ENCODE measurements at places on chromosomes 7 and 10.

GRCh38 chr10:90741926-90742565, 115.8 kb downstream of the HTR7 start:
- DNase-seq: no peak

DNA sequence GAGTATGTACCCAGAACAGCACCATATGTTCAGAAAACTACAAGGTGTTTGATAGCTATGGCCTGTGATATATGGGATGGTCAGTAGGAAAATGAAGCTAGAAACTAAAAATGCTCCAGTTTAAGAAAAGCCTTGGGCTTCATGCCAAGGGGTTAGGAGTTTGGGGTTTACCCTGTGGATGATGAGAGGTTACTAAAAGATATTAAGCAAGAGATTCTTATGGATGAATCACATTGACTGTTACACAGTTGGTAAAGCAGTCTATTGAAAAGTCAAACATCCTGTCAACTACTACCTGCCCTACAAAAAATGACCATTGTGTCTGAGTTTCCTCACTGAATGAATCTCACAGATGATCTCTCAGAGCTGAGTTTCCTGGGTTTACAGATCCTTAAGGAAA, 166.2 kb upstream of the INHBA start:
- no peak for DNase-seq

DNA sequence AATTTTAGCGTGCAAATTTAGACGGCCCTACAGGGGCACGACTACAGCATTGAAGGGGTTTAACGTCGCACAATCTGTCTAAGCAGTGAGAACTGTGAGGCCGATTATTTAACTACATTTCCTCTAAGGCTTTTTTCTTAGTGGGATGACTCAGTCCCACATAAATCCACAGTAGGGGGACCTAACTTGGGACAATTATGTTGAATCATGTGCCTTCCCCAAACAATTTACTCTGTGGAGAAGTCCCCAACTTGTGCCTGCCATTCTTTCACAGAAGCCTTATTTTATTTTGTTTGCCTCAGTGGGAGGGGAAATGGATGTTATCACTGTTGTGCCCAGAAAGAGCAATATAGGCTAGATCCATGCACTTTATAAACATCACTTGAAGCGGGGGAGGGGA, 80.3 kb upstream of the CDCA7L start:
- no peak for DNase-seq

- DNase-seq: no peak
Measured at GRCh38 chr10:33263453-33263852, 71.0 kb downstream of the NRP1 start.

DNA sequence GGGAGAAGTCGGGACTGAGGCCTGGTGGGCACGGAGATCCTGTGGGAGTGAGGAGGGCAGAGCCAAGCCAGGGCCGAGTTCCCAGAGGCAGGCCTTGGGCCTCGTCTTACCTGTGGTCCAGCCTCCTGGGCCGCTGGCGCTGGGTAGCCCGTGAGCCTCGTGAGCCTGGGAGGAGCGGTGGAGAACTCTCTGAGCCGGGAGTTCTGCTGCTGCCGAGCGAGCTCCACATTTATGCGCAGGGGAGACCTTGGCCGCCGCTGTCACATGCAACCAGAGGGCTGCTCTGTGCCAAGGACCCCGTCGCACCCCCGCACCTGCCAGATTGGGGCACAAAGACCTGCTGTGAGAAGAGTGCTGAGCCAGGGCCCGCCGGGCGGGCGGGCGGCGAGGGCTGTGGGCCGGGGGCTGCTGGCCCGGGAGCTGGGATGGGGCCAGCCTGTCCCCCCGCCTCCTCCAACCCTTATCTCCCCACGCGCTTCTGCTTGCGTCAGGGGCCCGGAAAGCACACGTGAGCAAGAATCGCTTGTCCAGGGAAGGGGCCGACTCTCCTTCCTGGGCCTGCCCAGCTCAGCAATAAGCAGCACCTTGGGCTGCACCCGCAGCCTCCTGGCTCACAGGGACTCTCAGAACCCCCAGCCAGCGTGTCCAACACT, 10.2 kb downstream of the VENTX start:
- DNase-seq: no peak

DNA sequence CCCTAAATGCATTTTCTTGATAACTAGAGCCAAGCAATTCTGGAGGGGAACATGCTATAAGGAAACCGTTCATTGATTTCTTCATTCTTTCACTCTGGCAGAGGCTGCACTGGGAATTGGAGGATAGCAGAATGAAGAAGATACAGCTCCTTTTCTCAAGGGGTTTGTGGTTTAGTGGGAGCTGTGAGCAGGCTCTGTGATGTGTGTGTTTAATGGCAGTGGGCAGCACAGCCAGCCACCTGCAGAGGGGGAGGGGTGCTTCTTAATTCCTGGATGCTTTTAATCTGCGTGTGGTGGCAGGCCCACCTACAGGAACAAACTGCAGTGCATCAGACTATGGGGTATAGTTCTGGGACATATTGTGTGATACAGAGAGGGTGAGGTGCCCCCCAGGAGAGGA, 31.9 kb downstream of the RPS24 start:
- no peak for DNase-seq

GRCh38 chr7:139874302-139874629, 45.2 kb downstream of the TBXAS1 start:
- no peak for DNase-seq

- no peak for DNase-seq
Measured at GRCh38 chr10:33334805-33335550, 511 bp upstream of the NRP1 start.

DNA sequence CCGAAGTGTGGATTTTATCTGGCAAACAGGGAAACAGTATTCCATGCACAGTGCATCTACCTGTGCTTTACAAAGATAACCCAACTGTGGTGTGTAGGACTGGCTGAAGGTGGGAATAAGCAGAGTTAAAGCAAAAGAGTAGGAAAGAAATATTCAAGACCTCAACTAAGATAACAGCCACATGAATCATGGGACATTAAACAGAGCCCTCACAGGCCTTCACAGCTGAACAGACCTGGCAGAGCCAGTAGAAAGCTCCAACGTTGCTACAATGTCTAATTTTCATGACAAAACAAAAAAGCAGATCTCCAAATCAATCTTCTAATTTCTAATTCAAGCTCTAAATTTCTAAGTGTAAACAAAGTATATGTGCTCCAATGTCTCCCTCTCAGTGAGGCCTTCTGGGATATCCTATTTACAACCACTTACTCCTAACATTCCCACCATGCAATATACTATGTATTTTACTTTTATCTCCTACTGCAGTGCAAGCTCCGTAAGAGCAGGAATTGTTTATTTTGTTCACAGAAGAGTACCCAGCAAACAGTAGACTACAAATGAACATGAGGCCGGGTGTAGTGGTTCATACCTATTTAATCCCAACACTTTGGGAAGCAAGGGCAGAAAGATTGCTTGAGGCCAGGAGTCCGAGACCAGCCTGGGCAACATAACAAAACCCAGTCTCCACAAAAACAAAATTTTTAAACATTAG, 63.5 kb downstream of the UBE2H start:
- no peak for DNase-seq

GRCh38 chr10:48604991-48605508, at the start of gene ARHGAP22:
TSS of gene ARHGAP22 (minus strand) at chr10:48605073. CDS start at chr10:48604796, 277 bp downstream.
- DNase-seq: no peak

- no peak for DNase-seq
Measured at GRCh38 chr7:95395755-95396135, 430 bp downstream of the PON3 start.

GRCh38 chr10:29415876-29416275, 127.0 kb downstream of the LYZL1 start:
- DNase-seq: no peak

DNA sequence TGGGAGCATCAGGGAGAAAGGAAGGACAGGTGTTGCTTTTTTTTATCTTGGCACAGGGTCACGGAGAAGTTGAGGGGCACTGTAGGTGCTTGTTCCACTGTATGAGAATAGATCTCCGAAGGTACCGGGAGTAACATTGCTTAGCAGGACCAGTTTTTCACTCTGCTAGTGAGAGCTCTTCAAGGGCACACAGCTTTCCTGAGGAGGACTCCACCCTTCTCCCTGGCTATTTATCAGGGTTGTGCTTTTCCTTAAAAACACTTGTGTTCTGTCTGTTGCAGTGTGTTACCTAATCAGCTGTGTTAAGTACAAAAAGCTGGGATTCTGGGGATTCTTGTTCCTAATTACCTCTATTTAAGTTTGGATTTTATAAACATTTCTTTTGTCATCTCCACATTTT, 160.5 kb downstream of the SND1 start:
- DNase-seq: no peak

- DNase-seq: no peak
Measured at GRCh38 chr7:33841031-33841430, 64.3 kb upstream of the BMPER start.

- DNase-seq: no peak
Measured at GRCh38 chr7:150345012-150345411, 3.6 kb upstream of the RARRES2 start.

- no peak for DNase-seq
Measured at GRCh38 chr7:2016761-2017480, 215.8 kb downstream of the MAD1L1 start.

DNA sequence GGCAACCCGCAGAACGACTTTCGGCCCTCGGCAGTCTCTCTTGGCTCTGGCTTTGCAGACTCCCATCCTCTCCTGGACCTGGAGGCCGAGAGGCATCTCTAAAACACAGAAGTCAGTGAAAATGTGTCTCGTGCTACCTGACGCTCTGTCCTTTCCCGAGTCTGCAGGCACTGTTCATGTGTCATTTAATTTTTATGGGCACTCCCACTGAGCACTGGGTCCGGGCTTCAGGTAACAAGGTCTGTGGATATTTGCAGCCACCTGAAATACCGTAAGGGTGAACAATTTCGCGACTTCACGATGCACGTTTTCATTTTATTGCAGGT, 96.8 kb downstream of the GLRX3 start:
- DNase-seq: no peak

GRCh38 chr10:3222626-3223025, 50.0 kb upstream of the PITRM1 start:
- DNase-seq: no peak

- DNase-seq: no peak
Measured at GRCh38 chr10:94677691-94678090, 5.8 kb upstream of the CYP2C18 start.

DNA sequence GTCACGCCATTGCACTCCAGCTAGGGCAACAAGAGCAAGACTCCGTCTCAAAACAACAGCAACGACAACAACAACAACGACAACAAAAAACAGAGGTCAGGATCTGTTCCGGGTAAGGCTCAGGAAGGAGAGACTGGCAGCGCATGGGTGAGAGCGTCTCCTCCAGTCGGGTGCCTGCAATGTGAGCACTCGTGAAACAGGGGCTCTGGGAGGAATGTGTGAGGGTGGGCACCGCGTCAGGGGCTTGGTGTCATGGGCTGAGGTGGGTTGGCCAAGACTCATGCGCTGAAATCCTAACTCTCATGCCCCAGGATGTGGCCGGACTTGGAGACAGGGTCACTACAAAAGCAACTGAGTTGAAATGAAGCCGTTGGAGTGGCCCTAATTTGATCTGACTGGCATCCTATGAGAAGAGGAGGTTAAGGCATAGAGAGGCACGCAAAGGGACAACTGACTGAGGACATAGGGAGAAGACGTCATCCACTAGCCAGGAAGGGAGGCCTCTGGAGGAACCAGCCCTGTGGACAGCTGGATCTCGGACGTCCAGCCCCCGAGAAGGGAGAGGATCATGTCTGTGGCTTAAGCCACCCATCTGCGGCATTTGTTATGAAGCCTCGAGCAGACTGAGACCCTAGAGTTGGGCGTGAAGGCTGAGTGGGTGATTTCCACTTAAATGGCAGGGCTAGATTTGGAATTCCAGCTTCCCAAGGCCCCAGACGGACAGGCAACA, 241.5 kb upstream of the PITRM1 start:
- DNase-seq: no peak

DNA sequence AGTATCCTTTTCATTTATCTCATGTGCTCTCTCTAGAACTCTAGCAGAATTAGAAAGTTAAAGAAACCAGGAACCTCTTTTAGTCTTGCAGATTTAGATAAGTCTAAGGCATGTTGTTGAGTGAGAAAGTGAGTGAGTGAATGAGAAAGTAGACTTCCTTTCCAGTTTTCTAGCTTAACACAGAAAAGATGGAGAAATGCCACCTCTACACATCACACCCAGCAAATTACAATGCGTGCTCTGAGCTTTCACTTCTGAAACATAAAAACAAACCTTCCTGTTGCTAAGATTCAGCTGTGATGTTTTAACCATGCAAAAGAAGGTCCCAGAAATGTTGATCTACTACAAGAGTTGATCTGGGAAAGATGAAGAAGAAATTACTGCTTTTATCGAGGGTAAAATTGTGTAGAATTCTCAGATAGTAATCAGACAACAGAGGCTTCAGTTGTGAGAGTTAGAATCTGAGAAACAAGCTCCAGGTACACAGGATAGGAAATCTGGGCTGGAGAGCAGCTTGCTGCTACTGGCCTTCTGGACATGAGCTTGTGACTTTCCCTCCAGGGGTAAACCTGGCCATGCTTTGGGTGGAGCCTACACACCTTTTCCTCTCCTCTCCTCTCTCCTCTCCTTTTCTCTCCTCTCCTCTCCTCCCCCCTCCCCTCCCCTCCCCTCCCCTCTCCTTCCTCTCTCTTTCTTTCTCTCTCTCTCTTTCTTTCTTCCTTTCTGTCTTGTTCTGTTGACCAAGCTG, 4.6 kb downstream of the CYP3A5 start:
- DNase-seq: no peak

GRCh38 chr10:102492983-102493382, 9.5 kb downstream of the ACTR1A start:
- DNase-seq: no peak

GRCh38 chr10:68202960-68203353, 29.0 kb downstream of the ATOH7 start:
- DNase-seq: no peak

DNA sequence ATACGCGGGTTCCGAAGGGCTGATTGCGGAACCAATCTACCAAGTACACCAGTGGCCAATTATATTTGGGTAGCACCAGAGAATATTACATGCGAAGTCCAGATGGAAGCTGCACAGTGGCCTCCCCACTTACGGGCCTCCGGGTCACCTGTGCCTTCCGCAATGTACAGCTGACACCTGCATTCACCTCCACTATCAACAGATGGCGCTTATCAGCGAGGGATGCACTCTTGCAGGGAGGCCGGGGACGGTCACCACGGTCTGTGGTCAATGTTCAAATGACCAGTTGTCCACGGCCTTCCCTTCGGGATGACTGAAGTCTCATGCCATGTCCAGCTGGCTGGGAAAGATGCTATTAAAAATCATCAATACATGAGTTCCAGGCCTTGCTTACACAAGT, 47.6 kb downstream of the SLIT1 start:
- DNase-seq: no peak

DNA sequence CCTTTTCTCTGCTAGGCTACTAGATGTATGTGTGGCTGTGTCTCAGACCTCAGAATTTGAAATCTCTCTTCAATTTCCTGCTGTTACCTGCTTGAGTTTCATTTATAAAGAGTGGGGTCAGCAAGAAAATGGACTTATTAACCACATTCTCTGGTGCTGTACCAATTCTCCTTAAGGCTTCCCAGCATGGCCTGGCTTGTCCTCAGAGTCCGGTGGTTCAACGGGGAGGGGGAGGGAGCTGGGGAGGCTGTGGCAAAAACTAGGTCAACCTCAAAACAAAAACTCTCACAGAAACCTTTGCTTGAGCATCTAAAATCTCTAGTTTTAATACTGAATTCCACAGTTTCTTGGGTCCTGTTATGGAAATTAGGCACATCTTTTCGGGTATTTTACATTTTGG, 389.1 kb upstream of the COBL start:
- DNase-seq: no peak
